Peyer's patch (tissue), 4 donors: ENCODE measurements at places on chromosomes 2 and 18. TPM values are rescaled to one million over a fixed set of nuclear protein-coding genes. Genes with fewer than 3 reads are reported as not detected.
A peak's percentile ranks its signal among the peaks of the same experiment; 100 is the strongest.

DNAJC5G gene
- total RNA-seq: not detected

GRCh38 chr2:72144274-72144631, 3.4 kb downstream of the CYP26B1 start:
- peaks cover 44% of the 10 kb centered on the region for H3K27me3 ChIP-seq
- DNase-seq: no peak
- H3K4me3 ChIP-seq: peak overlapping the region; percentile 35
- no peaks in the 10 kb centered on the region for H3K36me3 ChIP-seq
- H3K27ac ChIP-seq: no peak overlapping the region
- H3K4me1 ChIP-seq: peaks cover 27% of the 10 kb centered on the region

DNA sequence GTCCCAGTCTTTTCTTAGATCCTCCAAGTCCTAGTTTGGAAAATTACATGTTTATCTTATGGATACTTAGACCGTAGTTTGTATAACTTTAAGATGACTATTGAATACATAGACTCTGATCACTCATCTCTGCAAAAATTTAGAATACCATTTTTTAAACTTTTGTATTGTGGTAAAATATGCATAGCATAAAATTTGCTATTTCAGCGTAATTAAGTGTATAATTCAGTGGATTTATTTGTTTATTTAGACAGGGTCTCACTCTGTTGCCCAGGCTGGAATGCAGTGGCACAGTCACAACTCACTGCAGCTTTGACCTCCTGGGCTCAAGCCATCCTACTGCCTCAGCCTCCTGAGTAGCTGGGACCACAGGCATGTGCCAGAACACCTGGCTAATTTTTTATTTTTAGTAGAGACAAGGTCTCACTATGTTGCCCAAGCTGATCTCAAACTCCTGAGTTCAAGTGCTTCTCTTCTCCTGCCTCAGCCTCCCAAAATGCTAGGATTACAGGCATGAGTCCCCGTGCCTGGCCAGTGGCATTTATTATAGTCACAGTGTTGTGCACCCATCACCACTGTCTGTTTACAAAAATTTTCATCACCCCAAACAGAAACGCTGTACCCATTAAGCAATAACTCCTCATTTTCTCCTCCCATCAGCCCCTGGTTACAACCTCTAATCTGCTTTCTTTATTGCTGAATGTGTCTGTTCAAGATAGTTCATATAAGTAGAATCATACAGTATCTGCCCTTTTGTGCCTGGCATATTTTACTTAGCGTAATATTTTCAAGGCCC, 90.0 kb downstream of the MAP3K20 start:
- no peak overlapping the region for H3K27ac ChIP-seq
- H3K36me3 ChIP-seq: no peaks in the 10 kb centered on the region
- H3K27me3 ChIP-seq: no peaks in the 10 kb centered on the region
- DNase-seq: no peak

GRCh38 chr2:205482399-205483081, 199.8 kb upstream of the NRP2 start:
- H3K27ac ChIP-seq: no peak overlapping the region
- no peaks in the 10 kb centered on the region for H3K27me3 ChIP-seq
- H3K36me3 ChIP-seq: no peaks in the 10 kb centered on the region
- H3K4me3 ChIP-seq: no peak overlapping the region
- H3K4me1 ChIP-seq: no peaks in the 10 kb centered on the region
- no peak for DNase-seq

GRCh38 chr18:41058351-41059125, 896.5 kb upstream of the PIK3C3 start:
- no peak for DNase-seq
- no peak overlapping the region for H3K4me3 ChIP-seq
- no peaks in the 10 kb centered on the region for H3K4me1 ChIP-seq
